GM04503 (cell line): ENCODE measurements at places on chromosomes 13 and 19.

DNA sequence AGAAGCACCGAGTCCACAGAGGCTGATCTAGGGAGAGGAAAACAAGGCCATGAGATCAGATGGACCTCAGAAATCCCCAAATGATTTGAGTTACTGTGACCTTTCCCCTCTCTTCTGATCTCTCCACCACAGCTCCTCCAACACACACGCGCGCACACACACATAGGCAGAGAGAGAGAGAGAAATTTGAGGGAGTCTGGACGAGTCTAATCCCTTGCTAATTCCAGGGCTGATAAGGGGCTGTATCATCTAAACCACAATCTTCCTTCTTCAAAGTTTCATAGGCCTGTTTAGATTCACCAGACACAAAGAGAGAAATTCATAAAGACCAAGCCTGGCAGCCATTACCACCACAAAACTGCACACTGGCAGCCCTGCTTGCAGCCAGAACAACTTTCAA, 8.6 kb downstream of the ZFP82 start:
- no peak for DNase-seq

- DNase-seq: no peak
Measured at GRCh38 chr19:7917267-7918061, 2.7 kb upstream of the SNAPC2 start.

GRCh38 chr13:66365101-66365500, 865.0 kb downstream of the PCDH9 start:
- DNase-seq: no peak

DNA sequence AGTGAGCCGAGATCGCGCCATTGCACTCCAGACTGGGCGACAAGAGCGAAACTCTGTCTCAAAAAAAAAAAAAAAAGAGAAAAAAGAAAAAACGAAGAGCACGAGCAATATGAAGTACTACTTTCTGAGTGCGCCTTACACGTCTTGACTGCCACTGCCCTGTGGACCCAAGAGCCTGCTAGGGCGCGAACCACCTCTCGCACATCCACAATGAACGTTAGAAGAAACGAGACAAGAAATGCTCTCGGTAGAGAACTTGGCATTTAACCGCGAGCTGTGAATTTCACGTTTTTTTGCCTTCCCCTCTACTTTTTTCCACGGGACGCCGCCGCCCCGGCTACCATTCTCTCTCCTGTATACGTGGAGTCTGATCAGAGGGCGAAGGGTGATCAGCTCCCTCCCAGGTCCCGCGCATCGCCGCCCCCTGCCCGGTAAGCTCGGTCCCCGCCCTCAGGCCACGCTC, 454 bp downstream of the TIMM44 start:
- no peak for DNase-seq

- no peak for DNase-seq
Measured at GRCh38 chr13:75881109-75881775, 245.1 kb downstream of the LMO7 start.

DNA sequence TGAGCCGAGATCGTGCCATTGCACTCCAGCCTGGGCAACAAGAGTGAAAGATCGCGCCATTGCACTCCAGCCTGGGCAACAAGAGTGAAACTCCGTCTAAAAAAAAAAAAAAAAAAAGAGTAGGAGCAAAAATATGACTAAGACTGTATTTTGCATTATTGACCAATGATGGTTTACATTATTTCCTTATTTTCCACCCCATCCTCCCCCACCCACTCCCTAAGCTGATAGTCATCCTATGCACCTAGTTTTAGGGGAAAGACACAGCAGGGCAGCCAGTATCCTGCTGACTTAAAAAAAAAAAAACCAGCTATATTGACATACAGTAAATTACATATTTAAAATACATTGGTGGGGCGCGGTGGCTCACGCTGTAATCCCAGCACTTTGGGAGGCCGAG, 25.1 kb downstream of the VAV1 start:
- DNase-seq: no peak

GRCh38 chr13:38830442-38831045, 143.7 kb downstream of the FREM2 start:
- DNase-seq: no peak

DNA sequence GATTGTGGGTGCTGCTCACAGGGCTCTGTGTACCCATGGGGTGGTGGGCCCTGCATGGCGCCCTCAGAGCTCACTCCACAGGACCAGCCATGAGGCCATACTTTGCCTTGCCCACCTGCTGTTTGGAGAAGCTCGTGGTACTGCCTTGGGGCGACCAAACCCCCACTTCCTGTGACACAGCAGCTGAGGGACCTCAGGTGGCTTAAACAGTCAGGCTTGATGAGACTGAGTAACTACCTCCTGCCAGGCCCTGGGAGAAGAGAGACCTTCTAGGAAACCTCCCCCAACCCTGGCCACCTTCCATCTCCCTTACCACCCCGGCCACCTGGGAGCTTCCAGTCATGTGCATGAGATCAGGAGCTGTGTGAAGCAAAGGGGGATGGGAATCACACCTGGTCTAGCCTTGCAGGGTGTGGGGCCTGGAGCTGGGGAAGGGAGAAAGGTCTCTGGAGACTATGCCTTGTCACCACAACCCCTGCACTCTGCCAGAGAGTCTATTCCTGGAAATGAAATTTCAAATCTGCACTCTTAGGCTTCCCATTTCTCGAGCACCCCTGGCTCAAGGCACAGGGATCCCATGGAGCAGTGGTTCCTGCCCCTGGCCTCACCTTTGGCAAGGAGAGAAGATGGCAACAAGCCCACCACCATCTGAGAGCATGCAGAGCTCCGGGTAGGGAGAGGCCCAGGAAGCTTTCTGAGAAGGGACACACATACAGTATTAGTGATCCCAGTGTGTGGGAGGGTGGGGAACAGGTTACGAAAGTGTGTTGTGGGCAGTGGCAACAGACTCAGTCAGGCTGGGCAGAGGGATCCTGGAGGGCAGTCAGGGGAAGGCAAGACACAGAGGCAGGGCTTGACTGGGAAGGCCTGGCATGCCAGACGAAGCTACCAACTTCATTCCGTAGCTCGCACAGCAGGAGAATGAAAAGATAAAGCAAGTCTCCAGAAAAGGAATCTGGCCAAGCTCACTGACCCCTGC, 125.0 kb downstream of the URI1 start:
- no peak for DNase-seq

GRCh38 chr13:63206461-63206860, 1790.8 kb upstream of the PCDH20 start:
- no peak for DNase-seq

DNA sequence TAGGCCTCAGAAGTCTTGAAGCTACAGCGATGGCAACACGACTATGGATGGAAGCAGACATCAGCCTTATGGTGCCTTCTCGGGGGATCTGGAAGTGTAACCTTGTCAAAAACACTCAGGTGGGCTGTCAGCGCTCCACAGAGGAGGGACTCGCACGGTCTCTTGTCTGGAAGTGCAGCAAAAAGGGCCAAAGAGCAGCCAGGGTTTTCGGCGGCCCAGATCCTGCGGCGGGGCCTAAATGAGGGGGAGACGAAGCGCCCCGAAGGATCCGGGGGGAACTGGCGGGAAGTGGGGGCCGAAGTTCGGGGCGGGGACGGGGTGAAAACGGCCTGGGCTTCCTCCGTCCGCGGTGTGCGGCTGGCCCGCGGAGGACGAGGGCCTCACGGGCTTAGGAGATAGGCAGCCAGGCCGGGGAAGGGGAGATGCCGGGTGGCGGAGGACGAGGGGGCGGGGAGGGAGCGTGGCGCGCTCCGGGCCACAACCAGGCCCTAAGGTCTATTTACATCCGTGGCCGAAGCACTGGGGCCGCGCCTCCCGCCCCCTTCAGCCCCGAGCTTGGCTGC, 637 bp downstream of the RANBP3 start:
- DNase-seq: no peak

GRCh38 chr13:79866436-79866835, 385.5 kb downstream of the NDFIP2 start:
- no peak for DNase-seq

DNA sequence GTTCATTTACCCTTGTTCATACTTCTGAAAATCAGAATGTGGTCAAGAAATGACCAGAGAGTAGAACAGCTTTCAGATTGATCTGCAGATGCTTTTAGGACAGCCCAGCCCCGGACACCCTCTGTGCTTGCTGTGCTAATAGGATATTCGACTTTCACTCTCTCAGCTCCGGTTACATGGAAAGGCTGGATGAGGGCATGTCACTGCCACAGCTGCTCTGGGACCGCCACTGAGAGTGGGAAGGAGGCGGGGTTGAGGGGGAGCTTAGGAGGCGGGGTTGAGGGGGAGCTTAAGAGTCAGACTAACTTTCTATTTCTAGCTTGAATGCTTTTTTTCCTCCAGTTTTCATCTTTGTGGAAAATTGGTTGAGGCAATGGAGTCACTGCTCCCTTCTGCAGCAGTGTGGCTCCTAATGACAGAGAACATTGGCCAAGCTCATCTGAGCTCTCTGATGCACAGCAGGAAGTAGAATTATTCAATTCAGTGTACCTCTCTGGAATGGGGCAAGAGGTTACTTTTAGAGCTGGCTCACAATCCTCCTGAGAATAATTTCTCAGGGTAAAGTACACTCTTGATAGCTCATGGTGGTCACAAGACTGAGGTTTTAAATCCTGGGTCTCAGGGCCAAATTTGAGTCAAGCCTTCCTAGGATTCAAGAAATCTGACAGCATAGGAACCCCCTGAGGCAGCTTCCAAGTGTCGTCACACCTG, 74.6 kb upstream of the NPAS1 start:
- DNase-seq: no peak

- no peak for DNase-seq
Measured at GRCh38 chr19:48004236-48004635, 9.8 kb downstream of the ELSPBP1 start.
